Cortex of kidney (tissue), 1 donor: ENCODE measurements at places on chromosomes 1 and 21.

- no peak for DNase-seq
These were observed 29.6 kb upstream of the CLIC4 start for GRCh38 chr1:24715658-24716057.

GRCh38 chr1:209048941-209049669 is 534.4 kb upstream of the CAMK1G start:
- DNase-seq: no peak

DNA sequence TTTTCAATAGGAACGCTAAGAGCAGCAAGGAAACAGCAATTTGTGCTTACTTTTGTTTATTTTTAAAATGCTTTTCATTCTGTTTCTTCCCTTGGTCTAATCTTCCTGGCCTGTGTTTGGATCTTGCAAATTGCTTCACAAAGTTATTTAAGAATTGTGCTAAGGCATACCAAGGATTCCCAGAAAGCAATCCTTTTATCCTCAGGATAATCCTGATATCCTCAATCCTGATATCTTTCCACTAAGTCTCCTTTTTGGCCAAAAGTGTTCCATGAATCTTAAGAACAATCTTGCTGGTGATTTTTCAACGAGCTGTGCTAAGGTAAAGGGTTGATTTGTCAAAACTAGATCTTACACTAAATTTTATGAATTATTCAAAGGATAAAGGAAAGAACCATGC is 1577.9 kb downstream of the PLA2G4A start:
- no peak for DNase-seq

- DNase-seq: no peak
These were observed 19.4 kb upstream of the SLAMF9 start for GRCh38 chr1:159973350-159973940.

- DNase-seq: no peak
These were observed 133.4 kb downstream of the NFIA start for GRCh38 chr1:61215676-61216289.

- DNase-seq: no peak
These were observed 17.2 kb upstream of the SYNC start for GRCh38 chr1:32719681-32720275.

DNA sequence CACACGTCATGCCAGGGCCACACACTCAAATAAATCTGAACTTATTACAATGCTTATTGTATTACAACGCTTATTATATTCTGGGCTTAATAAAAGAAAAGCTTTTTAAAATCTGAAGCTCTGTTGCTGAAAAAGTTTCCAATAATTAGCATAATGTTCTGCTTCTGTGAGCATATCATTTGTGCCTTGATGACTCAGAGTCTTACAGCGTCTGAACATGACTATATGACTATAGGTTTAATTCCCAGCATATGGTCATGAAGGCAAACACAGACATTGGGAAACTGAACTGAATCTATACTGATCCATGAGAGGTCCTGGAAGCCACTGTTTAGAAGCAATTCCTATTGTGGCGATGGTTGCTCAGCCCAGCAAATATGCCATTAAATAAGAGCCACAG is 66.3 kb downstream of the SIM2 start:
- DNase-seq: no peak

DNA sequence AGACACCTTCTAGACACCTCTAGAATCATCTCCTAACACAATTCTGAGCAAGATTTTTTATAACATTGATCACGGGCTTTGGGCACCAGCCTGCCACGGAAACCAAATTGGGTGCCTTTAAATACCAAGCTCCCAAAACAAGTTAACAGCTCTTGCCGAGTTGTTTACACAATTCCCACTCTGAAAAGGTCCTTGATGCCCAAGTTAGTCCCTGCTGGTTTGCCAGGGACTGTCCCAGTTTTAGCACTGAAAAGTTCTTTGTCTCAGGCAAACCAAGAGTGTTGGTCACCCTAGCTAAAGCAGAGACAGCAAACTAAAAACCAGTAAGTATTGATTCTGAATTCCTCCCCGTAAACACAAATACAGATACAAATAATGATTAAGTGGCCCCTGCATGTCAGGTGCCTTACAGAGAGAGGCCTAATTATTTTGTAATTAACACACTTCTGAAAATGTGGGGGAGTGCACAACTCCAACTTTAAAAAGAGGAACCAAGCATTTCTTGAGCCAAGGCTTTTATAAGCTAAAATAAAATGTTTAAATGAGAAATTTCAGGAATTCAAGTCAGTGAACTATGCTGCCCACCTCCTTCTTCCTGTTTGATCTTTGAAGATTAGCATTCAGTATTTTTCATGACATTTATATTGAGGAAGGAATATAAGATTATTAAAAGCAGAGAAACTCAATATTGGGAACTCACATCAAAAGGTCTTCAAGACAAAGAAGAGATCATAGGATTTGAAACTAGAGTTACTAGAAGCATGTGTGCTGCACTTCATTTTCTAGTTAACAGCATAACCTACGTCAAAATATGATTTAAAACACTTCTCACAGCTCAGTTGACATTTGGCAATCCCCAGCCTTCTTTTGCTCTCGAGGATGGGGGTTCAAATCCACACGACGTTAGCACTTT is 9.0 kb upstream of the UBE2U start:
- DNase-seq: no peak

DNA sequence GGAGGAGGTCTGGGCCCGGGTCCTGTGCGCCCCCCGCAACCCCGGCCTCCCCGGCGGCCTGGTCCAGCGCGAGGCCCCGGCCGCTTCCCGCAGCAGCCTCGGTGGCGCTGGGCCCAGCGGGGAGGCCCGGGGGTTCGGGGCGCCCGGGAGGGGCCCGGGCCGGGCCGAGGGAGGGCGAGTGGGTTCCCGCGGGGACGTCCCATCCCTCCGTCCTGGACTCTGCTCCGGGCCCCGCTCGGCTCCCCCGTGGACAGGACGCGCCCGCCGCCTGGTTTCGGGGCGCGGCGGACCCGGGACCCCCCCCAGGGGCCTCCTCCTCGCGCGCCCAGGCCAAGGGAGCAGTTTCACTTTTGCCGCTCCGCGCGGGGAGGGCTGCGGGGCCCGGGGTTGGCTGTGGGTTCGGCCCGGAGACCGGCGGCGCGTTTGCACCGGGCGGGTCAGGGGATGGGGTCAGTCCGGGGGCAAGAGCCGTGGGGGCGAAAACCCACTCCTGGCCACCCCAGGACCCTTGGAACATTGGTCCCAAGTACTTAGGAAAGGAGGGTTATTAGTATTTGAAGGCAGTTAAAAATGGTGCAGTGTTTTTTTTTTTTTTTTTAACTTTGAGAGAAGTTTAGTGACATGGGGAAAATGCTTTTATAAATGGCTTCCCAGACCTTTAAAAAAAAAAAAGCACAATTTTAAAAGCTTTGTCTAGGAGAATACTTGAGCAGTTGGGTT is 677 bp downstream of the AGPAT3 start:
- no peak for DNase-seq

DNA sequence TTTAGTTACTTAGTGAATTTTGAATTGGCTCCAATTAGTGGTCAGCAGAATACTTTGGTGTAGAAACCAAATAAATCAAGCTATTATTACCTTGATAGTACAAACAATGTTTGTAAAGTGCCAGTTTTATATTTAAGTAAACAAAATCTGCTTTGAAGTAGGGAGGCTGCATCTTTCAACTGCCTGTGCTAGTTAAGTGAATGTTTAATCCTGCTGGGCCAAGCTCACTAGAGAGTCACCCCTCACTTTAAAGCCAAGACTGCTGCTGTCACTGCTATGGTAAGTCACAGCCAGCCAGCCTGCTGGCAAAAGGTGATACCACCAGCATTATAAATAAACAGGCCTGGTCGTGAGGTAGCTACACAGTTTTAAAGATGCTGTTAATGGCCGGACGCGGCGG is 10.3 kb upstream of the CFAP126 start:
- DNase-seq: no peak

DNA sequence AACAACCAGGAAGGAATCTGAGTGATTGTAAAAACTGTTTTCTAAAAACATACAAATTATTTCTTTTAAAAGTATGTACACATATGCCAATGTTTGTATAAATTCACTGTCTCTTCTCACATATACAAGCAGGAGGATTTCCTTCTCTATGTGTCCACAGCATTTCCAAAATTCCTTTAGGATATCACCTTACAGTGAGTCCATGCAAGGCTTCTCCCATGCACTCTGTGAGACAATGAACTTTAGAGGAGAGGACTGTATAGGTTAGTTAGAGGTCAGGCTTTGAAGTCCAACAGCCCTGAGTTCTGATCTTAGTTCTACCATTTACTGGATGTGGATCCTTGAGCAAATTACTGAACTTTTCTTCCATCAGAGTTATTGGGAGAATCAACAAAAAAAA is 34.1 kb upstream of the USH2A start:
- no peak for DNase-seq

DNA sequence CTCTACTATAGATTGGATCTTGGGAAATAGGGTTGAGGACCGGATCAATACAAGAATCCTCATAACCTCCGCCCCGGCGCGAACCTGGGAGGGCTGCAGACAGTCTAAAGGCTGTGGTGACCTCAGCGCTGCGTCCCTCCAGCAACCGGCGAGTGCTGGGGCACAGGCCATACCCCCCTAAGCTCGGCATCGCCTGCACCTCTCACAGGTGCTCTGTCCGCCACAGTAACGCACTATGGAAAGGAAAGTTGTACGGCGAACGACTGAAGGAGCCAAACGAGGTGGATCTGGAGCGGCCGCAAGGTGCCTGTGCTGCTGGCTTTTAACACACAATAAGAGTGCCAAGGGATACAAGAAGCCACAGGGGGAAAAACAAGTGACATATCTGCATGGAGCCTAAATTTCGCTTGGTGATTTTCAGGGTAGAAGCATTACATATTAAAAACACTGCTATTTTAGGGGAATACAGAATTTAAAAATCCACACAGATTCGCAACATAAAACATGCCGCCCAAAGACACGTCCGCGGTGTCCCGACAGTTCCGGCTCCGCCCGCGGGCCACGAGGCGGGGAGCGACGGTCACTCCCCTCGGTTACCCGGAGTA is 1.4 kb upstream of the RBM15 start:
- no peak for DNase-seq

DNA sequence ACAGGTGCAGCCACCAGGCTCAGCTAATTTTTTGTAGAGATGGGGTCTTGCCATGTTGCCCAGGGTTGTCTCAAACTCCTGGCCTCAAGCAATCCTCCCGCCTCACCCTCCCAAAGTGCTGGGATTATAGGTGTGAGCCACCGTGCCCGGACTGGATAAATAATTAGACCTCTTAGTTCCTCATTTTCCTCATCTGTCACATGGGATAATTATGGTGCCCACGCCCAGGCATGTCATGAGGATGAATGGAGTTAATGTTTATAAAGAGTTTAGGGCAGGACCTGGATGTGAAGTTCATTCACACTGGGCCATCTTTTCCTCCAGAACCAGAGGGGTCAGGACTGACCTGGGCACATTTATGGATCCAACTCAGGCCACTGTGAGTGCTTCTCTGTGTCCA is 23.7 kb downstream of the PADI3 start:
- no peak for DNase-seq

DNA sequence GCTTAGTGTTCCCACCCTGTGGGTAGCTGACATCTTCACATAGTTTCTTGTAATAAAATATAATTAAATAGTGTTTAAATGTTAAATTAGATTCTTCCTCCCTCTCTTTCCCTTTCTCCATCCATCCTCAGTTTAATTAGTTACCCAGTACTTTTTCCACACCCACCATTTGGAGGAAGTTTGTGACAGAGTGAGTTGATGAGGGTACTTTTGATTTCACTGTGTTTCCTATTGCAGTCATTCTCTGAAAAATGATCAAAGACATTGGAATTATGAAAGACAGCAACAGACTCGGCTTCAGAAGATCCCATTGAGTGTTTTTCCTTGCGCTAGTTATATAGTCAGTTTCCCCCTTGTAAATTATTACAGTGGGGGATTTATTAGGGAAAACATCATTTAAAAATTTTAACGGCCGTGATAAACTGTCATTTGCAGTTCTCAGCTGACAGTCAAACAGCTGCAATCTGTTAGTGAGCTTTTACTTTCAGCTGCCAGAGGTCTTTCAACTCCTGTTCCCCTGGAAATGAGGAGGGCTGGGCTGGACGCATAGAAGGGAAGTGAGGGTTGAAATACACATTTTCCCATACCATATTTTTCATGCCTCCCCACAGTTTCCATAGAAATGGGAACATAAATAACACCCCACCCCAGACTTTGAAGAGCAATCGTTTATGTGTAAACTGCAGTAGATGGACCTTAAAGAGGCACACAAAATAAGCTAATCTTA is 61.3 kb upstream of the CACYBP start:
- no peak for DNase-seq

DNA sequence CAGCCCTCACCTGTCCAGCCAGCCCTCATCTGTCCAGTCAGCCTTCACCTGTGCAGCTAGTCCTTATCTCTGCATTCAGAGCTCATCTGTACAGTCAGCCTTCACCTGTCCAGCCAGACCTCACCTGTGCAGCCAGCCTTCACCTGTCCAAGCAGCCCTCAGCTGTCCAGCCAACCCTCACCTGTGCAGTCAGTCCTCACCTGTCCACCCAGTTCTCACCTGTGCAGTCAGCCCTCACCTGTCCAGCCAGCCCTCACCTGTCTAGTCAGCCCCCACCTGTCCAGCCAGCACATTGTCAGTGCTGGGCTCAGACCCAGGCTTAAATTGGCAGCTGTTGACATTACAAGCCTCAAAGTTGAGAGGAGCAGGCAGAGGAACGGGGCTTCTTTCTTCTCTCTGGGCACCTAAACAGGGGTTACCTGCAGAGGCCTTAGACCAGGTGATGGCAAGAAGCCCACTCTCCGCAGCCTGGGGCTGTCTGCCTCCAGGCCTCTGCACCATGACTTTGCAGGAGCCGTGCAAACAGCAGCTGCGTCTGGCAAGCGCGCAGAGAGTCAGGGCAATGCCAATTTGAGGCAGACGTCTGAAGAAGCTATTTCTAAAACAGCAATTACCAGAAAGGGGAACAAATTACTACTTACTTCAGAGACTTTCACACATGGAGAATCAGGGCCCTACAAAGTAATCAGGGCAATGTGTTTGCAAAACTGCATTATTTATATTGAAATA is 506.1 kb downstream of the NPHP4 start:
- DNase-seq: no peak

DNA sequence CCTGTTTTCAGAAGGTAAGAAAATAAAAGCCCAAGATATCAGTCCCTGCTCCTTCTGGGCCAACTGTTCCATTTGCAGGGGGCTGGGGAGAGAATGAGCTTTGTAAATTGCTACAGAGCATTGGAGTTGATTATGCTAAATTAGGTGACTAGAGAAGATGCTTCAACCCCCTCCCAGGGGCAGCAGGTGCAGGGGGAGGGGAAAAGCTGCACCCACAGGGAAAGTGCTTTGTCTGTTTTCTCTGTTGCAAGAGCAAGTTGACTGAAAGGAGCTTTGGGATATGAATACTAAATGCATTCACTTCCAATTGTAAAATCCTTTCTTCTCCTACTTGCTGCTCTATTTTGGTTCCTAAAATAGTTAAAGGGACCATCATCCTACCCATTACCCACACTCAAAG is 16.5 kb upstream of the PIGM start:
- DNase-seq: no peak

- DNase-seq: no peak
These were observed 15.4 kb downstream of the LIN9 start for GRCh38 chr1:226293553-226293920.

- DNase-seq: peak; percentile 51
These were observed at the start of gene PSEN2 for GRCh38 chr1:226870401-226871279. Gene PSEN2, plus strand, starts transcription at chr1:226870616. Its CDS starts 11,292 bp downstream, at chr1:226881908.

- DNase-seq: no peak
These were observed 355 bp downstream of the SHISAL2A start for GRCh38 chr1:52633291-52633754.

- DNase-seq: no peak
These were observed 46.9 kb upstream of the ADAMTS1 start for GRCh38 chr21:26892151-26892550.

GRCh38 chr21:34905218-34905537 is 143.9 kb downstream of the RUNX1 start:
- DNase-seq: no peak
